ENCODE measurements at places on chromosomes 5 and 9.

- DNase-seq: peak; percentile 74
Observed at GRCh38 chr9:83708515-83709158, 879 bp upstream of the UBQLN1 start.

DNA sequence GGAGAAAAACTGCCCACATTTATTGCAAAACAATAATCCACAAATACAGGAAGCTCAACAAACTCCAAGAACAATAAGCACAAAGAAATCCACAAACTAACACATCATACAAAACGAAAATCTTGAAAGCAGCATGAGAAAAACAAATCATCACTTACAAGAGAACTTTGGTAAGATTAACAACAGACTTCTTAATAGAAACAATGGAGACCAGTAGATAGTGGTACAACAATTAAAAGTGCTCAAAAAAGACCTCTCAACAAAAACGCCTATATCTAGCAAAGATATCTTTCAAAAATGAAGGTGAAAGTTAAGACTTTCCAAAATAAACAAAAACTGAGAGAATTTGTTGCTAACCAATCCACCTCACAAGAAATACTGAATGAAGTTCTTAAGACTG is 38.4 kb downstream of the CDKL3 start:
- DNase-seq: no peak

DNA sequence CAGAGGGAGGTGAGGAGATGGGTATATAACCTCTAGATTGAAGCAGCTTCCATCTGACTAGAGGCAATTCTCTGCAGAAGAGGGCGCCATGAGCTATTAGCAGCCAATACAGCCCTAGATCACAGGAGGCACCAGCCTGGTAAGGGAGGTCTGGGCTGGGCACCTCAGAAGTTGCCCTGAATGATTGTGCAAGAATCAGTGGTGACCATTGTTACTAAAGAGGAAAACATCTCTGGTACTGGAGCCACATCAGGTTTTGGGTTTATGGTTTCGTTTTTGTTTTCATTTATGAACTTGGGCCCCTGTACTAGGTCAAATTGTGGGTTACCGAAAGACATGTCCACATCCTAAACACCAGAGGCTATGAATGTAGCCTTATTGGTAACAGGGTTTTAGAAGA is 342.0 kb downstream of the MLLT3 start:
- DNase-seq: no peak

DNA sequence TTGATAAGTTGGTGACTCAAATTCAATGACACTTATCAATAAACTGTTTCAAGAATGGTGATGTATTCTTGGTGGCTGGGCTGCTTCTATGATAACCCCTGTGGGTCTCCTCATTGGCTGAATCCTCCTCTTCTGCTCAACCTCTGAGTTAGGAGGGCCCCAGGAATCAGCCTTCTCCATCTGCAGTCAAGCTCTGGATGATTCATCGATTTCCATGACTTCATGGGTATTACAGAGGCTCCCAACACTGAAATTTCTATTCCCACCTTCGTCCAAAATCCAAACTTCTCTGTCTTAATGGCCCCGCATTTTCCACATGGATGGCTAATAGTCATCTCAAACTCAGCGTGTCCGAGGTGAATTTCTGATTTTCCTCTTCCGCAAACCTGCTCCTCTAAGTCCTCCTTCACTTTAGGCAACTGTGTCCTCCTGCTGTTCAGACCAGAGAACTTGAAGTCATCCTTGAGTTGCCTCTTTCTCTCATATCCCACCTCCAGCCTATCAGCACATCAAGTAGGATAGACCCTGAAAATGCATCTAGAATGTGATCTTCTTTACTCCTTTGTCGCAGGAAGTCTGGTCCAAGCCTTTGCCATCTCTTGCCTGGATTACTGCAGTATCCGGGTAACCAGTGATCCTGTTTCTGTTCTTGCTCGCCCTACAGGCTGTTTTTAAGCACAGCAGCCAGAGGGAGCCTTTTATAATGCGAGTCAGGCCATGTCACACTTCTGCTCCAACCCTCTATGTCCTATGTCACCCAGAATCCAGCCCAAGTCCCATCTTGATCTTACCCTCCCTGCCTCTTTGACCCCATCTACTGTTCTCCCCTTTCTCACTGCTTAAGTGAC is 41.4 kb upstream of the IL7R start:
- peak; percentile 69 for DNase-seq

- DNase-seq: no peak
Observed at GRCh38 chr5:168728546-168729211, 149.5 kb upstream of the PANK3 start.

DNA sequence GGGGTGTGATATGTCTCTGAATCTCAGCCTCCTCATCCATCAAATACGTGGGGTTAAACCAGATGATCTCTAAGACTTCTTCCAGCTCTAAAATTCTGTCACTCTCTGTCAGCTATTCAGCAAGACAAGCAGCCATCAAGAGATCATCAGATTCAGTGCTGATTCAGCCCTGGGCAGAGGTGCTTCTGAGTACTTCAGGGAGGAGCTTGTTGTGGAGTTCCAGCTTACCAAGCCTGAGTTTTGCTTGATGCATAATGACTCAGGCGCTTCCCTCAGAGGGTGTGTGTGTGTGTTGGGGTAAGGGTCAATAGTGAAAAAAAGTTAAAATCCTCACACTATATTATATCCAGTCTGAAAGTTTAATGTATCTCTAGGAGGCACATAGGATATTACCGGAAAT is 29.6 kb upstream of the TAF1L start:
- DNase-seq: no peak

GRCh38 chr9:96026655-96027213 is 151.2 kb downstream of the ERCC6L2 start:
- DNase-seq: no peak

GRCh38 chr9:73494894-73495293 is 343.2 kb downstream of the ANXA1 start:
- no peak for DNase-seq

- no peak for DNase-seq
Observed at GRCh38 chr5:44377057-44377456, 12.2 kb downstream of the FGF10 start.

- no peak for DNase-seq
Observed at GRCh38 chr5:172085738-172086137, 79.3 kb upstream of the FBXW11 start.

GRCh38 chr5:112228667-112229066 is 190.4 kb downstream of the EPB41L4A start:
- no peak for DNase-seq

- no peak for DNase-seq
Observed at GRCh38 chr5:83124593-83124992, 47.2 kb downstream of the XRCC4 start.

DNA sequence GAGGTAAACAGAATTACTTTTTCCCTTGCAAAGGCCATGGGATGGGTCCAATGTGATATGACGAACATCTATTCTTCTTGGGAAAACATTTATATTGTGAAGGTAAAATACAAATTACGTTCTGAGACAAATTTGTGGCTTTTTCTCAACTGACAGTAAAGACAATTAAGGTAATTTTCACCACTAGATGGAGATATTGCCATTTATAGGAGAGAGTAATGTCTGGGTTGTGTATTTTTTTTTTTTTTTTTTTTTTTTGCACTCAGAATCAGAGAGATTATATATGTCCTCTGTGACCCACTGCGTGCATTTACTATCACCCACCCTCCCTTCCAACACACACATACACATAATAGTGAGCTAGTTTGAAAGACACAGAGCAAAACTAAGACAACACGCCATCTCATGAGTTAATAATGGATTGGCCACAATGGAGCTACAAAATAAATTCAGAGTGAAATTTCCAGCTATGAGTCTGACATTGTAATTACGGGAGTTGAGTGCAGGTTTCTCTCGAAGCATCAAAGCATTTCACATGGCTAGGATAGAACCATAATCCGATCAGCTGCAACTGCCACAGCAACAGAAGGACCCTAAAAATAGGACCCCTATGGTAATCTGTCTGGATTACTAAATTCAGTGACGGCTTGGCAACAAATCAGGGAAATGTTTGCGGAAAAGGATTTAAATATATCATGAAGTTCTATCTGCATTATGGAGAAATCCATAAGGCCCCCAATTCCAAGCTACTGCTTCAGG is 49.2 kb downstream of the ANXA1 start:
- peak; percentile 46 for DNase-seq

GRCh38 chr9:15353892-15354291 is 46.9 kb upstream of the TTC39B start:
- DNase-seq: no peak

DNA sequence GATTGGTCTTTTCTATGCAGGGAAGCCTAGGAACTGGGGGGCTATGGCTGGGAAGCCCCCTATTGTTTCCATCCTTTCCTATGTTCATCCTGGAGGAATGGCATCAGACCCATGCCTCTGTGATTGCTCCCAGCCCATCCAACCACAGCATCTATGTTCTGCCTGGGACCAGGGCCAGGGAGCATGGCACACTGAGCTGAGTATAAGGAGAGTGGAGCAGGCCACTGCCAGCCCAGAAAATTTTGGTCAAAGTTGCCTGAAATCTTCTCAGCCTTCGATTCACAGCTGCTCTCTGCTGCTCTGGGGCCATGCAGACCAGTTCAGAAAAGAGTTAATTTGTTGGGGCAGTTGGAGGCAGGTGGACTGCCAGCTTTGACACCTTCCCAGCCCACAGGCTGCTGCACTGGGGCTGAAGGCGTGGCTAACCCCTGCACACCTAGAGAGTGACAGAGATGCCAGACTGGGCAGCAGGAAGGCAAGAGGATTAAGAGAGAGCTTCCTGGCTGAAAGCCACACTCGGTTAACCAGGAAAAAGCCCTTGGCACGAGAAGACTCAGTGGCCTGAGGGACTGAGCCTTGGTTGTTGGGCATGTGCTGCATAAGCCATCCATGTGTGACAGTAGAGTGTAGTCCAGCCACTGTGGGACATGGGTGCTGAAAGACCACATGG is 12.1 kb downstream of the TGFBI start:
- no peak for DNase-seq

- no peak for DNase-seq
Observed at GRCh38 chr5:180116077-180116999, 44.8 kb upstream of the RNF130 start.

DNA sequence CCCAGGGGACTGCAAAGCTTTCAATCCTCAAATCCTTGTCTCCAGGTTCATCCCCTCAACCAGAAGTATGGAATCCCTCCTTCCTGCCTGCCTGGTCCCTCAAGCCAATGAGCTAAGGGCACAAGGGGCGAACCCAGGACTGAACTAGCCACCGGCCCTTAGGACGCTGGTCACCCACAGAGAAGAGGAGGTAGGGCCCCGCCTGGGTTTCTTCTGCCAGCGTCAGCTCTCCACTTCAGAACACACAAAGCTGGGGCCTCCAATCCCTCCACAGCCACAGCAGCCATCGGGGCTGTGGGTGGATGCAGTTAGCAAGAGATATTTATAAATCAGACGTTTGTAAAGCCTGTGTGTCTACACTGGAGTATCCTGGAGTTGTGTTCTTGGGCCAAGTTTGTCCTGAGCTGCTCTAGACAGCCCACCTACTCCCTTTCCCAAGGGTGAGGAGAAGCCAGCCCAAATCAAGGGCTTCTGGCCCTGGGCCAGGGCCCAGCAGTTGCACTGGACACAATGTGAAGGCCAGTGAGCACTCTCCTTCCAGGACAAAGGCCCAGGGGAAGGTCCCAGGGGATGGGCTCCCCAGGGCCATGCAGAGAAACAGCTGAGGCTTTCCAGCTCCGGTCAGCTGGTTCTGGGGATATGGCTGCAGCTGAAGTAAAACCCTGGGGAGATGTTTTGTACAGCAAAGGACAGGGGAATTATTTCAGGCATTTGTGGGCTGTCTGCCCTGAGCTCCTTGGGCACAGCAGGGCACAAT is 18.9 kb downstream of the AMBP start:
- no peak for DNase-seq

DNA sequence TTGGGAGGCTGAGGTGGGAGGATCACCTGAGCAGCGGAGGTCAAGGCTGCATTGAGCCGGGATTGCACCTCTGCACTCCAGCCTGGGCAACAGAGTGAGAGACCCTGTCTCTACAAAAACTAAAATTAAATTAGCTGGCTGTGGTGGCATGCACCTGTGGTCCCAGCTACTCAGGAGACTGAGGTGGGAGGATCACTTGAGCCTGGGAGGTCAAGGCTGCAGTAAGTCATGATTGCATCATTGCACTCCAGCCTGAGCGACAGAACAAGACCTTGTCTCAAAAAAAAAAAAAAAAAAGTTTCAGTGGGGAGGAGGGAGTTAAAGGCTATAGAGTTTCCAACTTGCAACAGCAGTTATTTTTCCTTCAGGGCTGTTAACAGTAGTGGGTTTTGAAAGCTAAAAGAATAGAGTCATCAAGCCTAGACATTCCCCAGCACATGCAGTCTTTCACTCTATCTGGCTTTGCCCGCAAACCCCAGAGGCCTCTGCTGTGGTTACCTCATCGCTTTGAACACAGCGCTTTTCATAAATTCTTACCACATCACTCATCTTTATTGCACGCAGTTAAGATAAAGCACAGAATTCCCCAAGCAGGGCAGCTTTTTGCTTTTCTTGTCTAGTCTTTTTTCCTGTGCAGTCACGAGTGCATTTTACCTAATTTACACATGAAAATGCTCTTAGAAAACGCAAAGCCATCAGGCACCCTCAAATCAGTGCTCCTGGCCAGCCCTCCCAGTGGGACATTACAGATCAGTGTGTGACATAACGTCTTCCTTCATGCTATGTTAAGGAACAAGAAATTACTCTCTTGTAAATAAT is 8.7 kb upstream of the SLC2A8 start:
- peak; percentile 81 for DNase-seq

- no peak for DNase-seq
Observed at GRCh38 chr5:138594305-138595058, 19.3 kb upstream of the HSPA9 start.

- DNase-seq: peak; percentile 53
Observed at GRCh38 chr9:7613931-7614330, 185.6 kb downstream of the DMAC1 start.

- no peak for DNase-seq
Observed at GRCh38 chr9:27430750-27431535, 93.1 kb upstream of the IFNK start.

DNA sequence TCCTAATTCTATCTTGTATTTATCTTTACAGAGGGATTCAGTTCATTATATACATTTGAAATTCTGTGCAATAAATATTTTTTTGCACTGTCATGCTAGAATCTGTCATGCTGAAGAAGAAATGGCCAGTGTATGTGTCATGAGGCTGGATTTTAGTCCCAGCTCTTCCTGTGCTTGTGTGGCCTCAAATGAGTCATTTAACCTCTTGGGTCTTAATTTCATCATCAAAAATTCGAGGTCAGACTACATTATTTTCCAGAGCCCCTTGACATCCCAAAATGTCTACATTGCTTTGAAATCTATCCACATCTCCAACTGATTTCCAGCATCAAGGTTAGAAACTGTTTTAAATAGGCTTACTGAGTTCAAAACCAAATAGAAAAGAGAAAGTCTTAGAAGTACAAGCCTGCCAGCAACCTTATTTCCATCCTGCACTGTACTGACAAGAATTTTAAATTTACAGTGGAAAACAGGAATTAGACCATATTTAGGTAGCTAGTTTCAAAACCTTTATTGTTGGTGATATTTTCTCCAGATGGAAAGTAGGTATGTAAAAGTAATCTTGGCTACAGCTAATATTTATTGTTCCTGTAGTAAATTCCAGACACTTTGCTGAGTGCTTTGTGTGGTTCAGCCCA is 96.7 kb upstream of the MAMDC2 start:
- DNase-seq: peak; percentile 16

GRCh38 chr9:438066-438465 is 223.4 kb downstream of the DOCK8 start:
- no peak for DNase-seq
